ENCODE measurements at places on chromosomes 11 and 22.

GRCh38 chr11:3046641-3047040, 10.6 kb downstream of the CARS1 start:
- DNase-seq = no peak

- DNase-seq = no peak
These were observed 108.3 kb upstream of the ANO5 start for GRCh38 chr11:22084564-22084963.

GRCh38 chr11:61564936-61565696, 15.8 kb downstream of the SYT7 start:
- no peak for DNase-seq

DNA sequence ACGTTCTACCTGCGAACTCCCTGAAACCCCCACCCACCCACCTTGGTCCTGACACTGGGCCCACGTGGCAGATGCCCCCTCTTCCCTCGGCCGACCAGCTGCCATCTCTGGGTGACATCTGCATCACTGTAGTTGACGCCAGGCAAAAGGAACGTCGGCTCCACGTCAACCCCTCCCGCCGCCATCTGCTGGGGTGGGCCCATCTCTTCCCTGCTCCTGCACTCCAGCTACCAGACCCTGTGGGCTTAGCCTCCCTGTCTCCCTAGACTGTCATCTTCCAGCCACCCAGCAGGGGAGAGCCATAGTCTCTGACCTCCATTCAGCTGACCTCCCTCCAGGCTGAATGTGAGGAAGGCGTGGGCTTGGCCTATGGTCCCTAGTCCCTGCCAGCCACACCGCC, 21.4 kb downstream of the CHID1 start:
- DNase-seq = no peak

DNA sequence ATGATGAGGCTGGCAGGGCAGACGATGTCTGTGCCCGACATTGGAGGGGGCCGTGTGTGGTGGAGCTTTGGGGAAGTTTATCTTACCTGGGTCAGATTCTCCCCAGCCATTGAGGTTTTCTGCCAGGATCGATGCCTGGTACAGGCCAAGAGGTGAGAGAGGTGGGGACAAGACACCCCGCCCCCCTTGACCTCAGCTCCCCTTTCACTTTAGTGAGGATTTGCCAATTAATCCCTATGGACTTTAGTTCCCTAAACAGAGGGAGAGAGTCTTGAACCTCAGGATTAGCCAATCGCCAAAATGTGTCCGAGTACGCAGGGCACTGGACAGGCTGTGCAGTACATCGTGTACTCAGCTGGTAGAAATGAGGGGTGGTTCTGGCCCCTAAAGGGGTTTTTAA, 541 bp downstream of the HORMAD2 start:
- DNase-seq = no peak

- no peak for DNase-seq
These were observed 1.5 kb upstream of the KLHDC7B start for GRCh38 chr22:50544078-50544745.

DNA sequence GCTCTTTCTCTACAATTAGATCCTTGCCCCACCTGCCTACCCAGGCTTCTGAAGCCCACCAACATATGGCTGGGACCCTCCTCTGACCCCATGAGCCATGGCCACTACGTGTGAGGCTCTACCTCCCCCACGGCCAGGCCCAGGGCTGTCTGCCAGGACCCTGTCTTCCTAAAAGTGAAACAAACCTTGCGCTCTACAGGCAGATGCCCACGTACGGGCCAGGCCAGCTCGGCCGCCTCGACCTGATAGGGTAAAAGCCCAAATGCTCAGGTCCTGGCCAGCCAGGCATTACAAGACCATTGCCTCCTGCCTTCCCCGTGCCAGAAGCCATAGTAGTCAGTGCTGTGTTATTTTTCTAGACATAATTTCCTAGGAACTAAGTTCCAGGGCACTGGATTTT, 1496.4 kb downstream of the BRD1 start:
- DNase-seq = no peak

GRCh38 chr11:134413826-134414731, 2.0 kb upstream of the B3GAT1 start:
- no peak for DNase-seq

- DNase-seq = no peak
These were observed 17.5 kb downstream of the FGF3 start for GRCh38 chr11:69801513-69802335.

DNA sequence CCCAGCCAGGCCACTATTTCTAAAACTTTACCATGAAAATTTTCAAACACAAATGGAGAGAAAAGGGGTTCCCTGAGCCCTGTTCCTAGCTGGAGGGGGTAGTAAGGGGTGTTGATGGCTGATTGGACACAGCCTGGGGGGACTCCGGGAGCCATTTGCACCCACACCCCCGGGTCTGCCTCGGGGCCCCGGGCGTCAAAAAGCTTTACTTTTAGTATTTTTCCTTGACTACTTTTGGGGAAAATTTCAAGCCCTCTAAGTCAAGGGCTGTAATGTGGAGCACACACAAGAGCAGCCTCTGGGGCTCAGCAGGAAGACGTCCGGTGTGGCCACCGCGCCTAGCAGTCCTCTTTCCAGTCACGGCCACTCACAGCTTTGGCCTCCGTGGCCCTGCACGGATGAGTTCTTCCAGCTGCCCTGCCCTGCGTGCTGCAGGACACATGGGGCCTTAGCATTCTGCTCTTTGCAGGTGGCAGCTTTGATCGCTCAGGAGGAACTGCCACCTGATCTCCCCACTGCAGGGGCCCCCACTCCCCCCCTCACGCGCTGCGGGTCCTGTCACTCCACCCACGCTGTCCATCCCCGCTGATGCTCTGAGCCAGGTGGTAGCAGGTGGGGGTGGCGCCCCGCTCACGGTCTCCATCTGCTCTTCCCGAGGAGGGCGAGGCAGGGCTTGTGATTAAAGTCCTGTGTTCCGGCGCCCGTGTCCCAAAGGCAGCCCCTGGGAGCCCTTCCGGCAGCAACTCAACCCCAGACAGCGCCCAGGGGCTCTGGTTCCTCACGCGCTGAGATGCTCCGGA, 14.4 kb downstream of the RNH1 start:
- no peak for DNase-seq

DNA sequence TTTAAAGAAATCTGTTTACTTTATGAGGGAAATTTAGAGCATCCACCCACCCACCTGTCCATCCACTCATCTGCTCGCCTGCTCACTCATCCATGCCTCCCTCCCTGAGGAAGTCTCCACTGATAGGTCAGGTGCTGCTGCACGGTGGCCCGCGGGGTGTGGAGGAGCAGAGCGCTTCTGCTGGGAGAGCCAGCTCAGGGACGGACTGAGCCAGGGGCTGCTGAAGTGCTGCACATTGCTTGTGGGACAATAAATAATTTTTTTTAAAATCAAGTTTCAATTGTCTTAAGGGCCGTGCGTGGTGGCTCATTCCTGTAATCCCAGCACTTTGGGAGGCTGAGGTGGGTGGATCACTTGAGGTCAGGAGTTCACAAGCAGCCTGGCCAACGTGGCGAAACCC, 148.9 kb downstream of the TBC1D22A start:
- DNase-seq = no peak

GRCh38 chr11:529728-530411, 5.5 kb downstream of the HRAS start:
- no peak for DNase-seq

- no peak for DNase-seq
These were observed 70.0 kb upstream of the NTM start for GRCh38 chr11:131300439-131300717.

DNA sequence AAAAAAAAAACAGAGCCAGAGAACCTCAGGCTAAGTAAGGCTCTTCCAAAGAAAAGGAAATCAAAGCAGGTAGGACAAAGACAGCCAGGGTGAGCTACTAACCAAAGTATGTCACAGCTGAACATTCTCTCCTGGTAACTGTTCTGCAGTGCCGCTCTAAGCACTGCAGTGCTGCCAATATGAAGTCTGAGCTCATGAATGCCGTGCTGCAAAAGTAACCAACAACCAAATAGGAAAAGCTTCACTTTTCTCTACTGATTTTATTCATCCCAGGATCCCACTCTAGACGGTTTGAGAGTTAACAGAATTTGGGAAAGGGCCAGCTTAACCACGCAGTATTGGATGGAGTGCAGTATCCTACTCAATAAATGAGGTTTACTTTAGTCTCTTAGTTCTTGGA, 3.5 kb downstream of the SIK3 start:
- DNase-seq = no peak

GRCh38 chr11:27622541-27623300, 77.5 kb downstream of the BDNF start:
- DNase-seq = no peak

DNA sequence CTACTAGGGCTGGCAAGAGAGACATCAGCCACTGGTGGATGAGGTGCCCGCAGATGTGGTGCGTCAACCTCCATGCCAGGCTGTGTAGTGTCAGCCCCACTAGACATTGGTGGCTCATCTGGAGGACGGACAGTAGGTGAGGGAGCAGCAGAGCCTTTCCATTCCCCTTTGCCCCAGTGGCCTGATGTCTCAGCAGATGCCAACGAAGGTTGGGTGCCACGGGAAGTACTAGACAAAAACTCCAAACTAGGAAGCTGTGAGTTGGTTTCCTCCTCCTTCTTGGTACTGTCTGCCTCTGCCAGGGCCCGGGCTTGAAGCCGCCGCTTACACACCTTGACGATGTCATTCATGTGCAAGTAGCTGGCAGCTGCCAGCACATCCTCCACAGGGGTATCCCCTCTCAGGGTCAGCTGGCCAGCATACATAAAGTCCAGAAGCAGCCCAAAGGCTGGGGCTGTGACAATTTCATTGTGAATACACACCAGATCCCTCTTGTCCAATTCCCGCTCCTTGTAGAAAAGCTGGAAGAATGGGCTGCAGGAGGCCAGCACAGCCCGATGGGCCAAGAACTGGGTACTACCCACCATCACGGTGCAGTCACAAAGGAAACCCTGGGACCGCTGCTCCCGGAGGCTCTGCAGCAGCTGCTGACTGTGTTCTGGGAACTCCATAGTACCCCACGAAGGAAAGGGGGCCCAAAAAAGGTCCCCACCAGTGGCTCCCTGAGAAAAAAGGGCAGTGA, 795 bp downstream of the ZBTB3 start:
- DNase-seq = no peak

- DNase-seq = no peak
These were observed 30.8 kb upstream of the GRIA4 start for GRCh38 chr11:105579111-105579510.

DNA sequence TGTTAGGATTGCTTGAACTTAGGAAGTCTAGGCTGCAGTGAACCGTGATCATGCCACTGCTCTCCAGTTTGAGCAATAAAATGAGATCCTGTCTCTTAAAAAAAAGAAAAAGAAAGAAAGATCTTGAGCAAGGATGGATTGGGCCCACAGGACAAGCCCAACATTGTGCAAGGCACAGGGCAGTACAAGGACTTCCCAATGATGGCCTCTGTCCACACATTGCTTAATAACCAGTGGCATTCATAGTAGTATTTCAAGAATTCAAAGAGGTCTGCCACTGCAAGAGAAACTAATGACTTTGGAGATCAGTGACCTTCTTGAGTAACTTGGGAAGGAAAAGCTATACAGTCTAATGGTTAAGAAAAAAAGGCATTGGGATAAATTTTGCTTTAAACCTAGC, 44.6 kb downstream of the SEZ6L start:
- DNase-seq = no peak
